ENCODE measurements at places on chromosomes 4 and X.

DNA sequence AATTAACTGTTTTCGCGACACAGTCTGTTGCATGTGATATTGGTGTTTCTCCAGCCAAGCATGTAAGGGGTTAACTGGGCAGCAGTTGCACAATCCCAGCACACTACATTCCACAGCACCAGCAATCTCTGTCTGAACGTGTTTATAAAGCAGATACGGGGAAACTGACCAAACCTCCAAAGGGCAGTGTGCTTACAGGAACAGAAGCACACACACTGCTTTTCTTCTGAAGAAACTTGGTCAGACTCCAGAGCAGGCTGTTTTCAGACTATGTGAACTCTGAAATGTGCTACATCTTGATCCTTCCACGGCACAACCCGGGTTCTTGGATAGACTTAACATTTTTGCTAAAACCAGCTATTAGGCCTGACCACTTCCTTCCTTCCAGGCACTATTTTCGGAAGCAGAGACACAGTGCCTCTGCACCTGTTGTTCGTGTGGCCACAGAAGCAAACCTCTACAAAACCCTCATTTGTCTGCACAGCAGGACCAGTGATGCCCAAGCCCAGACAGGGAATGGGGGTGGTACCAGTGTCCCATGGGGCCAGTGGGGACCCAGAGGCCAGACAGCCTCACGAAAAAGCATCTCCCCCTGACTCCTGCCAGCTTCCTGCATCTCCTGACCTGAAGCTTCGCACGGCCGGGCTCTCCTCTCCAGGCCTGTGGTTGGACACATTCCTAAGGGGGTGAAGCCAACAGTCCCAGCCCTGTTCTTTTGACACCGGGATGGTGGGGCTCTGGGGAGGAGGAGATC lies 90.1 kb downstream of the IRF2 start:
- H3K36me3 ChIP-seq: peaks cover 3% of the 10 kb centered on the region
- H3K27me3 ChIP-seq: no peaks in the 10 kb centered on the region
- H3K27ac ChIP-seq: peak overlapping the region; percentile 76

- no peak for DNase-seq
- no peak overlapping the region for H3K4me3 ChIP-seq
- no peaks in the 10 kb centered on the region for H3K27me3 ChIP-seq
- no peaks in the 10 kb centered on the region for H3K36me3 ChIP-seq
- H3K27ac ChIP-seq: no peak overlapping the region
Measured at GRCh38 chr4:40782876-40783275, 33.1 kb downstream of the NSUN7 start.

- H3K4me1 ChIP-seq: no peaks in the 10 kb centered on the region
- no peak overlapping the region for H3K27ac ChIP-seq
- H3K27me3 ChIP-seq: no peaks in the 10 kb centered on the region
- H3K4me3 ChIP-seq: no peak overlapping the region
- no peak for DNase-seq
- no peaks in the 10 kb centered on the region for H3K36me3 ChIP-seq
Measured at GRCh38 chr4:61950625-61951024, 750.5 kb downstream of the ADGRL3 start.

GRCh38 chr4:115233600-115233999 lies 120.2 kb upstream of the NDST4 start:
- no peaks in the 10 kb centered on the region for H3K4me1 ChIP-seq
- H3K36me3 ChIP-seq: no peaks in the 10 kb centered on the region
- H3K4me3 ChIP-seq: no peak overlapping the region
- no peak overlapping the region for H3K27ac ChIP-seq
- no peaks in the 10 kb centered on the region for H3K27me3 ChIP-seq

DNA sequence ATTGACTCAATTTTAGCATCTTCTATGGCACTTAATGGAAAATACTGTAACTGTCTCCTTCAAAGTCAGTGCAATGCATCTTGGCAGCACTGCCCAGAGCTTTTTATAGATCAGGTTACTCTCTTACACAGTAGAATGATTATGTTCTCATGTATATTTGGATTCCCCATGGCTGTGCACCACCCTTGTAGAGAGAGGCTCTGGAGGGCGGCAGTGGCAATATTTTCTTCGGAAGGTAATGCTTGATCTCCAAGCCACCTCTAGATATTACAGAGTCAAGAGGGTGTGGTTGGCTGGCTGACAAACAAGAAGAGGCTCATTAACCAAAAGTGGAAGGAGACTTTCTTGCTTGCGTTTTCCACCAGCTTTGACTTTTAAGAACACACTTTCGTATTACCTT lies 72.8 kb upstream of the ARSJ start:
- DNase-seq: no peak
- no peaks in the 10 kb centered on the region for H3K36me3 ChIP-seq
- no peak overlapping the region for H3K27ac ChIP-seq
- H3K27me3 ChIP-seq: no peaks in the 10 kb centered on the region
- H3K4me1 ChIP-seq: no peaks in the 10 kb centered on the region

GRCh38 chr4:156615066-156615531 lies 356.5 kb downstream of the PDGFC start:
- H3K4me3 ChIP-seq: no peak overlapping the region
- DNase-seq: no peak
- no peaks in the 10 kb centered on the region for H3K27me3 ChIP-seq
- H3K36me3 ChIP-seq: no peaks in the 10 kb centered on the region

DNA sequence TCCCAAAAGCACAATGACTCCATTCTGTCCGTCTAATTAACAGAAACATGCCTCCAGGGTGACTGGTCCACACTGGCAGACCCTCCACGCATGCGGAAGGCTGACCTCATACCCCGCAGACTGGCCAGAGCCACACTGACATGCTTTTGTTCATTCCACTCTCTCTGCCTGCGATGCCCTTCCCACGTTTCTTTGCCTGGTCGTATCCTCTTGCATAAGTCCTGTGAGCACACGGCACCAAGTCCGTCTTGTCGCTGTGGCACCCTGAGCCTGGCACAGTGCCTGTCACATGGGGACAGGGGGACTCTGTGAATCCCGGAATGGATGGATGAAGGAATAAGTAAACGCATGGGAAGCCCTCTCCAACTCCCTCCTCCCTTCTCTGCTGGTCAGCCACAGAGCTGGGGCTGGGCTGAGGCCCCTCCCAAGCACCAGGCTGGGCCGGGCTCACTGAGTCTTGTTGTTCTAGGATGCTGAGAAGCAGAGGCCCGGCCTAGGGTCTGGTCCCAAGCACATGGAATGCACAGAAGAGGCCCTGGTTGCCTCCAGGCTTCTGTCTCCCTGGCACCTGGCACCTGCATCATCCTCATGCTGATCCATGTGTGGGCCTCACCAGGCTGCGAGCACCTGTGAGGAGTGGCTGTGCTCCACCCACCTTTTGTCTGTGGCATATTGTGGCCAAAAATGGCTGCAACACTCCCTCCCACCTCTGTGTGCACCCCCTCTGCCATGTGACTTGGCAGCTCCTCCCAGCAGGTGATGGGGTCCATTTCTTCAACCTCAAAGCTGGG lies 38.9 kb upstream of the C4orf50 start:
- H3K4me3 ChIP-seq: no peak overlapping the region
- H3K36me3 ChIP-seq: no peaks in the 10 kb centered on the region
- H3K27ac ChIP-seq: no peak overlapping the region

- no peaks in the 10 kb centered on the region for H3K27me3 ChIP-seq
- DNase-seq: no peak
- no peak overlapping the region for H3K27ac ChIP-seq
Measured at GRCh38 chr4:8855818-8856245, 15.8 kb downstream of the HMX1 start.

DNA sequence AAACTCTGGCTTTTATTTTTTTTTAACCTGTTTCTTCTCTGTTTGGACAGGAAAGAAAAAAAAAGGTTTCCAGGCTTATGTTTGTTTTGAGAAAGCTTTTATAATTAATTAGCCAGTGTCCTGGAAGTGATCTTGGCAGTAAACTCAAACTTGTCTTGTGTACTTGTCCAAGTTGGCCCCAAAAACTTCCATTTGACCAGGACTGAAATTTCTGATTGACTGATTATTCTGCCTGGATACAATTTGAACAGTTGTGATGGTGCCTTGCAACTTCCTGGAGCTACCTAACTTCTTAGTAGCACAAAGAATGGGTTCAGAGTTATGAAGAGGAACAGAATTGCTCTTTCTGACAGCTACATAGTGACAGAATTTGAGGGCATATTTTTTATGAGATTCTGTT lies 62.0 kb downstream of the SLC4A4 start:
- no peak for DNase-seq
- H3K4me3 ChIP-seq: no peak overlapping the region
- H3K4me1 ChIP-seq: no peaks in the 10 kb centered on the region

DNA sequence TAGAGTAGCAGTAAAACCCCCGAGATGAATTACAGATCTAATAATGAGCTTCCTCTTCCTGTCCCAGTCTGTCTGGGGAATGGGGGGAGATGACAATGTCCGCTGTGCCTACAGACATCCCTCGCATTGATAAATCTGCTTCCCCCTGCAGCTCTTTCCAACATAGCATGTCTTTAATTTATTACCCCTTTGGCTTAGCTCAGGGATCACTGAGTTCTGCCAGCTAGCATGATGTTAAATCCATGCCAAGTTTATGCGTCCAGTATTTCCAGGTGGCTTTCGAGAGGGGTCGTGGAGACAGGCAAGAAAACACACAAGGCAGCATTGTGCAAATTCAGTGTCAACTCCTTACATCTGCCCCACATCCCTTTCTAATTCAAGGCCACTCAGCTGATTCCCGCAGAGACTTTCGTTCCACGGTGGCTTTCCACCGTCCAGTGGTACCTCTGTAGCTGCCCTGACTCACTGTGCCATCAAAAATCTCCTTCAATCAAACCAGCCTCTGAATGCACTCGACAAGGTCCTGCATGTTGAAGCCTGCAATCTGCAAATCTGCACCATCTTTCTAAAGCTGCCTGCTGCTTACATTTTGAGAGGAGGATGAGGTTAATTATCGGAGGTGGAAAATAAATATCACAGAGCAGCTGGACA lies 75.1 kb downstream of the MXRA5 start:
- H3K27ac ChIP-seq: no peak overlapping the region
- DNase-seq: no peak
- no peaks in the 10 kb centered on the region for H3K27me3 ChIP-seq
- no peaks in the 10 kb centered on the region for H3K4me1 ChIP-seq
- H3K36me3 ChIP-seq: no peaks in the 10 kb centered on the region

- H3K27me3 ChIP-seq: no peaks in the 10 kb centered on the region
- no peaks in the 10 kb centered on the region for H3K36me3 ChIP-seq
- H3K4me3 ChIP-seq: no peak overlapping the region
- DNase-seq: no peak
Measured at GRCh38 chr4:126526335-126526734, 1106.4 kb upstream of the INTU start.

GRCh38 chr4:94304365-94304971 lies 38.2 kb downstream of the HPGDS start:
- H3K36me3 ChIP-seq: no peaks in the 10 kb centered on the region
- H3K27me3 ChIP-seq: no peaks in the 10 kb centered on the region
- H3K4me1 ChIP-seq: no peaks in the 10 kb centered on the region
- DNase-seq: peak; percentile 17

DNA sequence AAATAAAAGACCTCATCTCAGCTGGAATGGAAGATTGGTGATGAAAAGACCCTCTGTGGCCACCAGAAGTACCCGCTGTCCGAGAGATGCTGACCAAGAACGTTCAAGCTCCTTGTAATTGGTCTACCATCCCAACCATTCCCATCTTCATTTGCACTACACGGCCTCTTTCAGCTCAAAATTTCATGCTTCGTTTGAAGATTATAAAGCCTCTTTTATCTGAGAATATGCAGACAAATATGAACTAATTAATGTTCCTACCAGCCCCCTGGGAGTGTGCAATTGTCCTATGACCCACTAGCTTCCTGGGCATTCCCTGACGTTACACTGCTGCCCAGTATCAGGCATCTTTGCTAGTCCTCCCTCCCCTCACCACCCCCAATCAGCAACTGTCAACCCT lies 583.7 kb downstream of the MID1IP1 start:
- no peaks in the 10 kb centered on the region for H3K36me3 ChIP-seq
- no peak for DNase-seq
- H3K4me1 ChIP-seq: no peaks in the 10 kb centered on the region

- H3K27ac ChIP-seq: no peak overlapping the region
- no peak for DNase-seq
- no peaks in the 10 kb centered on the region for H3K36me3 ChIP-seq
- H3K4me1 ChIP-seq: no peaks in the 10 kb centered on the region
- H3K4me3 ChIP-seq: no peak overlapping the region
Measured at GRCh38 chrX:116317409-116317808, 119.0 kb upstream of the SLC6A14 start.

DNA sequence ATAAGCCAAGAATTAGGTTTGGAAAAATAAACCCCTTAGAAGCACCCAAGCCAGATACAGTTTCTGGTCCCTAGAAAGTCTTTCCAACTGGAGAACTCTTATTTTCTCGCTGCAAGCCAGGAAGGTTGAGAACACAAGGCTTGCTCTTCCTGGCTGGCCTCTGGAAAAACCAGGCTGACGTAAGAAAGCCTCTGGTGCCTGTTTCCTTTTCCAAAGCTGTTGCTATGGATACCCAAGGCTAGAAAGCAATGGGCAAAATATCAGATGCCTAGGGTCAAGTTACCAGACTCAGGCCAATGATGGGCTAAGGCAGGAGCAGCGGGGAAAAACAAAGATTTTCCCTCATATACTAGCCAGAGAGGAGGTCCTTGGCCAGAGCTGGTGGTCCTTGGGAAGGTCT lies 281.6 kb downstream of the KLHL13 start:
- H3K36me3 ChIP-seq: no peaks in the 10 kb centered on the region
- no peak overlapping the region for H3K27ac ChIP-seq
- no peak overlapping the region for H3K4me3 ChIP-seq
- H3K4me1 ChIP-seq: no peaks in the 10 kb centered on the region
- no peak for DNase-seq
- no peaks in the 10 kb centered on the region for H3K27me3 ChIP-seq

GRCh38 chrX:44314259-44314734 lies 29.2 kb downstream of the EFHC2 start:
- peak; percentile 31 for DNase-seq
- no peak overlapping the region for H3K4me3 ChIP-seq
- no peak overlapping the region for H3K27ac ChIP-seq
- H3K36me3 ChIP-seq: no peaks in the 10 kb centered on the region
- peaks cover 6% of the 10 kb centered on the region for H3K4me1 ChIP-seq
- H3K27me3 ChIP-seq: no peaks in the 10 kb centered on the region

GRCh38 chr4:145739845-145740244 lies 59.9 kb downstream of the C4orf51 start:
- no peaks in the 10 kb centered on the region for H3K36me3 ChIP-seq
- no peak overlapping the region for H3K4me3 ChIP-seq
- no peak for DNase-seq
- no peaks in the 10 kb centered on the region for H3K27me3 ChIP-seq
- H3K4me1 ChIP-seq: no peaks in the 10 kb centered on the region

- H3K27me3 ChIP-seq: no peaks in the 10 kb centered on the region
- H3K36me3 ChIP-seq: no peaks in the 10 kb centered on the region
- peaks cover 39% of the 10 kb centered on the region for H3K4me1 ChIP-seq
- H3K4me3 ChIP-seq: peak overlapping the region; percentile 99
- DNase-seq: no peak
Measured at GRCh38 chr4:68347845-68348244, 2.0 kb downstream of the YTHDC1 start.

Data from B cell (primary cell).